ENCODE measurements at places on chromosomes 1 and 21.

DNA sequence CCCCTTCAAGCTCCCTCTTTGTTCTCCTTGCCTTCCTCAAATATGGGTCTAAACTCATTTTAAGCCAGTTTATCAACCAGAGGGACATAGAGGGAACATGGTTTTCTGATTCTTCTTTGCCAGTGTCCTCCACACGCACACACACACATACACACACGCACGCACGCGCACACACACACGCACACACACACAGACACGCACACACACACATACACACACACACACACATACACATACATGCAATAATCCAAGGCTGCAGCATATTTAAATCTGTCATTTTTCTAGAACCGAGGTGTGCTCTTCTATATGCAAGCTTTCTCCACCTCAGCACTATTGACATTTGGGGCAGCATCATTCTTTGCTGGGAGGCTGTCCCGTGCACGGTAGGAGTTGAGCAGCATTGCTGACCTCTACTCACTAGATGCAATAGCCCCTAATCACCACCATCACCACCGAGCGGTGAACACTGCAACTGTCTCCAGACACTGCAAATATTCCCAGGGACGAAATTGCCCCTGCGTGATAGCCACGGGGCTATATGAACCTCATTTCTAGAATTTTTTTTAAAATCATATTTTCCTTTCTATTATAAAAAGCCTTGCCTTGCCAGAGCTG is 8.0 kb downstream of the TNFRSF9 start:
- DNase-seq: no peak

- peak; percentile 2 for DNase-seq
These were observed 50.7 kb downstream of the WNT9A start for GRCh38 chr1:227896710-227897655.

- no peak for DNase-seq
These were observed 2133.0 kb downstream of the NCAM2 start for GRCh38 chr21:23131177-23131576.

GRCh38 chr1:228833911-228834688 is 98.8 kb downstream of the RHOU start:
- no peak for DNase-seq

GRCh38 chr1:244948416-244948815 is 84.1 kb upstream of the HNRNPU start:
- no peak for DNase-seq

DNA sequence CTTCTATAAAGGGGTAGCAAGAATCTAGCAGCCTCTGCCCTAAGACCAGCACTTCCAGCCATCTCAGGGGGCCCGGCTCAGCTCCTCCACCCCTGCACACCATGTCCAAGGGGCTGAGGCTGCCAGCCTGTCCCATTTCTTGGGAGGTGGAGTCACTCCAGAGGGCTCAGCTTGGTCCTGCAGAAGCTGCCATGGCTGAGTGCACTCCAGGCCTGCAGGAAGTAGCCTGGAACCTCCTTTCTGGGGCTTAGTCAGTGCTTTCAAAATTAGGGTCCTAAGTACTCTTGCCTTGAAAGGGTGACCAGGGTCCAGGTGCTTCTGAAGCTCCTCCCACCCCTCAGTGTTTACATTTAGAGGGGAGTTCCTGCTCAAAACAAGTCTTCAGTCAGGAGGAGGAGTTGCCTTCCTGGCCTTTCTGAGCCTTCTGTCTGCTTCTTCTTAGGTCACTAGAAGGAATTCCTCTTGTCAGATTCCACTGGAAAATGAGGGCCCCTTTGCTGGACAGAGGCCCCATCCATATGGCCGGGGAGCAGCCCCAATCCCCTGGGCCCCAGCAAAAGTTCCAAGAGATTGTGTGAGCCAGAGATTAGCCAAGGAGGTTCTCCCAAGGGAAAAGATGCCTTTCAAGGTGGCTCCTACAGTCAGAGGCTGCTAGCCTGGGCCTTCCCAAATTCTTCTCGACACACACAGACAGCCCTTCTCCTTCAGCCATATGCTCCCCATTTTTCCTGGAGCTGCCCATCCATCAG is 128.1 kb upstream of the VAMP3 start:
- no peak for DNase-seq

DNA sequence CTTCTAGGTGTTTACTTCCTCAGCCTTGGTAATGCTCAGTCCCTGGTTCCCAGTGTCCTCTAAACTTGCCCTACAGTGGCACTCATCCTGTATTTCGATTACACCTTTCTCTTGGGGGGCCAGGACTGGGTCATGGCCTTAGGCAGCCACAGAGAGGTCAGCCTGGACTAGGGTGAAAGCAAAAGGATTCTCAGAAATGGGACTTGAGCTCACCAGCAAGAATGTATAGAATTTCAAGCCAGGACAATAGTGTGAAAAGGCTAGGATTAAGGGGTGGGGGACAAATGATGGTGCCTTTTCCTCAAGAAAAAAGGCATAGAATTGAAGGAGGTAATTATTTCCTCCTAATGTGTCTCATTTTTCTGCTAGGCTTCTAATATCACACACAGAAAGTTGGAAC is 166.8 kb upstream of the RUNX1 start:
- DNase-seq: no peak

GRCh38 chr1:39955547-39956539 is 898 bp downstream of the MFSD2A start:
- DNase-seq: peak; percentile 11

- no peak for DNase-seq
These were observed 61.1 kb upstream of the C1orf87 start for GRCh38 chr1:60134716-60135115.

DNA sequence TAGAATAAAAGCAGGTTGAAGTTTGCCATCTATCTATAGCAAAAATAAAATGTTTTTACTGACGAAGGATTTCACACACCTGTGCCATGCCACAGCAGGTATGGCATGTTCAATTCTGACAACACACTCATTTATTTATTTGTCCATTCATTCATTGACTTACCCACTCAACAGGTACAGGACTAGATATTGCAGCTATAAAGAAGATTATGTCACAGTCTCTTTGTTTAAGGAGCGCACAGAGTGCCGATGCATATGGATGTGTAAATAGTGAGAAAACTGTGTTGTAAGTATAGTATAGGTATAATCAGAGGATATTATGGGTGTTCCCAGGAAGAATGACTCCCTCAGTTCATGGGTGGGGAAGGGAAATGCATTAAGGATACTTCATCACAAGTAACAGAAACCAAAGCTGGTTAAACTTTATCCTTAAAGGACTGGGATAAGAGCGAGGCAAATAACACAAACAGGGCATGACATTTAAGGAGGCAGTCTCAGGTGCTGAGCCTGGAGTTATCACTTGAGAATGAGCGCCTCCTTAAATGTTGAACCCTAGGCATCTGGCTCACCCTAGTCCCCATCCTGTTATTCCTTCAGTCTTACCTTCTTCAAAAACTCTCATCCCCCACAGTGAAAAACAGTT is 7.9 kb upstream of the ZRANB2 start:
- DNase-seq: no peak

GRCh38 chr1:161069731-161070270 is at the start of gene ARHGAP30:
Gene ARHGAP30 (minus strand): TSS chr1:161069891. CDS start chr1:161069624, 267 bp downstream.
- DNase-seq: peak; percentile 86

DNA sequence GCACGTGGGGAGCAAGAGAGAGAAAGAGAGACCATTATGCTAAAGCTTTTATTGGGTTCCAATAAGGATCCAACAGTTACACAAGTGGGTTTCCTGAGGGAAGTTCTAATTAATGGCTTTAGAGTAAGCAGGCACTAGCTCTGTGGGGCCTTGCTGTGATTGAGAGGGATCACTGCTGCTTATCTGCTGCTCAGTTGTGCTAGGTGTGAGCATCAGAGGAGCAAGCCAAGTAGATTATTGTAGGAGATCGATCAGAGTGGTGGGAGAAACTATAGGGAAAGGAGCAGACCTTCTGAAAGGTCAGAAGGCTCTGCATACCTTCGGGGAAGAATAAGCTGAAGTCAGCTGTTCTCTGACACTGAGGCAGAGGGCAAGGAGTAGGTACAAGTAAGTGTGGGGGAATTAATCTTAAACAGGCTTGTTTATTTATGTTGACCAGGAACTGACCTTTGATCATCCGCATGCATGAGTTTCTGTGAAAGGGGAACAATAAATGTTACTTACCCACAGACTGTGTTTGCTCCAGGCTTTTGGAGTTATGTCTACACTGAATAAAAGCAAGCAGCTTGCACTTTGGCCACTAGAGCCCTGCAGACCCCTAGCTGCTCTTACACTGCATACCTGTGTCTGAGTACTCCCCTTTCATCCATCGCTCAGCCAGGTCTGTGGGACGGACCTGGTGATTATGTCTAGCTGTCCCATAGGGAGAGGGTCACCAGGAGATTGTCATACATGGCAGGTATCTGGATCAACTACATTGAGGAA is 89.7 kb downstream of the TNNI3K start:
- DNase-seq: no peak

- peak; percentile 44 for DNase-seq
These were observed 49.8 kb downstream of the PRDM2 start for GRCh38 chr1:13749543-13750341.

DNA sequence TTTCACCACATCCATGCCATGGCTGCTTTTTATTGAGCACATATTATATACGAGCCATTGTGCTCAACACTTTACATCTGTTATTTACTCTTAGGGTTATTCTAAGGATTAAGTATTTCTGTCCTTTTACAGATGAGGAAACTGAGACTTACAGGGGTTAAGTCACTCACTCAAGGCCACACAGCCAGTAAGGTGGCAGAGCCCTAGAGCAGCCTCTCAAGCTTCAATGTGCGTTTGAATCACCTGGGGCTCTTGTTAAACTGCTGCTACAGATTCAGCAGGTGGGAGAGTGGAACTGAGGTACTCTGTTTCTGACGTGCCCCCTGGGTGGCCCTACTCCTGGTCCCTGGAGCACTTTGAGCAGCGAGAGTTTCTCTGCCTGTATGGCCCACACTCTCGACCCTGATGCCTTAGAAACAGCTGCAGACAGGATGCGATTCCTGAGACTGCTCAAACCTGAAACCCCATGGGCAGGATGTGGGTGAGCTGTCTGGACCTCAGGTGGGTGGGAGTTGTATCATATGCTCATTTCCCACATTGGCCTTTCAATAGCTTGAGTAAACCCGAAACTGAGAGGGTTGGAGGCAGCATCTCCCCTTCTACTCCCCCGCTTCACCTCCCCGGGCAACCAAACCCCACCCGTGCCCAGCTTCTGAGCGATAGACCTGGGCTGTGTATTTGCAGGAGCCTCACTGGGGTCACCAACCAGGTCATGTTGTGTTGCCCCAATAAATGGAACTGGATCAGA is 59.3 kb downstream of the MAN1C1 start:
- peak; percentile 67 for DNase-seq

GRCh38 chr21:43834146-43834905 is 30.7 kb upstream of the AGPAT3 start:
- no peak for DNase-seq

- DNase-seq: no peak
These were observed 24.7 kb downstream of the VAMP4 start for GRCh38 chr1:171717062-171717718.

GRCh38 chr1:28338897-28339296 is 10.1 kb downstream of the MED18 start:
- no peak for DNase-seq

GRCh38 chr21:10463156-10463555 is 58.2 kb upstream of the TPTE start:
- DNase-seq: no peak

GRCh38 chr1:217134857-217135568 is 411.8 kb upstream of the ESRRG start:
- DNase-seq: no peak

- peak; percentile 57 for DNase-seq
These were observed at the start of gene ARL8A for GRCh38 chr1:202144402-202145067. Gene ARL8A (minus strand): TSS chr1:202144737. CDS start chr1:202144572, 165 bp downstream.

GRCh38 chr1:108158893-108159453 is 41.2 kb downstream of the SLC25A24 start:
- DNase-seq: no peak

DNA sequence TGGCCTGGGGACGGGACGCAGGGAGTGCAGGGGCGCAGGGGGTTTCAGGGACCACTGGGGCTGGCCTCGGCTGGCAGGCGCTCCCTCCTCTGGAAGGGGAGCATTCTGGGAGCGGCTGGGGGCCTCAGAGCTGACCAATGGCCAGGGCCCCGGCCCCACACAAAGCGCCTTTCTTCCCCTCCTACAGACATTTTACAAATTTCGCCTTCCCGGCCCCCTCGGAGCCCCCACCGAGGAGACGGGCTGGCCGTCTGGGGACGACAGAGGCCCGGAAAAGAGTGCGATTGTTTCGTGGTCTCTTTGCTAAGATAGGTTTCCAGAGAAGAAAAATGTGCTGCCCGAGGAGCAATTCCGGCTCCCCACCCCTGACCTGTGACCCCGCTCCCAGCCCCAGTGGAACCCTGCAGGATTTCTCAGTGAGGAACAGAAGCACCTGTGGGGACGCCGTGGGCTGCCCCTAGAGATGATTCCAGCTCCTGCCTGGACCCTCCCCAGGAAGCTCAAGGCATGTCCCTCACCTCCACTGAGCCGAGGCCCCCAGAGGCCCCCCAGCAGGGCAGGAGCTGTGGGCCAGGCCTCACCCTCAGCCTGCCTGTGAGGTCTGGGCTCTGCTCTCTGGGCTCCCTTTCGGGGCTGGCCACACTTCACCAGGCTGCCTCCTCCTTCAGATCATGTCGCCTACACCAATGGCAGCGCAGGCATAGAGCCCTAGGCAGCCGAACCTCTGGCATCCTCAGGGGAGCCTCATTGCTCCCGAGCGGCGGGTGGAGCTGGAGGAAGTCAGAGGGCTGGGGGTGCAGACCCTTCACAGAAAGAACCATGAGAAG is 15.0 kb upstream of the PLEKHG5 start:
- DNase-seq: no peak

- DNase-seq: no peak
These were observed 16.4 kb downstream of the SLC45A1 start for GRCh38 chr1:8334106-8334851.

GRCh38 chr1:9361630-9362260 is 69.1 kb downstream of the SPSB1 start:
- DNase-seq: no peak
